ENCODE measurements at places on chromosomes 7 and 10.

DNA sequence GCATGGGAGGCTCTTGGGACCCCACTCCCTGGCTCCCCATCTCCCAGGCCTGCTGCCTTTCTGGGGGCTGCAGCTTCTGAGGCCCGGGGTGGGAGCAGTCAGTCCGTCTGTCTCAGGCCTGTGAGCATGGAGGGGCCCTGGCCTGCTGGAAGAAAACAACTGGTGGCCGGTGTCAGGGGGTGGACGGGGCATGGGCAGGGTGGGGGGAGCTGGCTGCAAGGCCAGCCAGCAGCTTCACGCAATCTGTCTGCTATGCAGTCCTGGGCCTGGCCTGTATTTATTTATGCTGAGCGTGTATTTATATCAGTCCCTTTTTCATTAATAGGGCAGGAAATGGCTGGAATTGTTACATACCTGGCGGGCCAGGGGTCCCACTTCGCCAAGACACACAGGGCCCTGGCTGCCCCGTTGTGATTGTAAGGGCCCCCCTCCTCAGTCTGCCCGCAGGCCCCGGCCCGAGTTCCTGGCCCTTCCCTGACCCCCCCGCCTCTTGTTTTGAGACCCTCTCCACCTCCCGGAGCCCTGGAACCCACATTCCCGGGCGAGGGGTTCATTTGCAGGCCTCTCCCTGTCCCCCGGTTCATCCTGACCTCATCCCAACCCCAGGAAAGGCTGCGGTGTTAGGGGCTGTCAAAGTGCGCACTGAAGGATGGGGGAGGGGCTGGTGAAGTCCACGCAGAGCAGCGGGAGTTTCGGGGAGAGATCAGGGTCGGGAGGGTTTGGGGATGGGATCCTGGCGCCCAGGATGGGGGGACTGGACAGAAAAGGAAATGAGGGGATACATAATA lies 8.2 kb downstream of the TMEM270 start:
- no peak for DNase-seq

GRCh38 chr10:34434119-34434594 lies 380.9 kb downstream of the PARD3 start:
- DNase-seq: no peak

GRCh38 chr10:124484661-124485060 lies 23.0 kb downstream of the LHPP start:
- DNase-seq: no peak

DNA sequence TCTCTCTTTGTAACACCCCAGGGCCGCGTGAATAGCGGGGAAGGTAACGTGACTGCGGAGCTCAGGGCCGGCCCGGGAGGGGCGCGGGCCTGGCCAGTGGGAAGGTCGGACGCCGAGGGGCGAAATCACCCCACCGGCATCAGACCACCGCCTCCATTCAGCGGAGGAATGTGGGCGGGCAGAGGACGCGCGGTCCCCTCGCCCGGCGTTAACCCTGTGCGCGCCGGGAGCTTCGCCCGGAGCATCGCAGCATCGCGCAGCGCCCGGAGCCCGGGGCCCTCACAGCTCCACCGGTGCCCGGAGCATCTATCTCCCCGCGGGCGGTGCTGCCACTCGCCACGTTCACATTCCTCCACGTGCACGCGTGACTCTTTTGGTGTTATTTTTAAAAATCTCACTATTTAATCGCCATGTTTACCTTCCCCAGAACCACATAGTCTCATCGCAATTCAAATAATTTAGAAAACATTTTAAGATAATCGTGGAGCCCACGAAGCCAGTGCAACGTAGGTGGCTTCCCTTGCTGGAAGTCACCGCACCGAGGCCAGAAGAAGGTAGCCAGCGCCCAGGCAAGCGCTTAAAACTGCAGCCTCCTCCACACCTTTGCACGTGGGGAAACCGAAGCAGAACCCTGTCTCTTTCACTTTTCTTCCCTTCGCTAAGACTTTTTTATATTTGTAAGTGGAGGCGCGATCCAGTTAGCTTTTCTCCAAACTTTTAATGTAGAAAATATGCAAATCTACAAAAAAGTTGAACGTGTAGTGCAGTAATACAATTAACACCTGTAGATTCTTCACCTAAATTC lies 21.8 kb downstream of the FGFBP3 start:
- DNase-seq: peak; percentile 29

GRCh38 chr7:94382746-94383145 lies 11.9 kb upstream of the COL1A2 start:
- no peak for DNase-seq

- DNase-seq: no peak
Observed at GRCh38 chr10:99623919-99624318, 3.7 kb upstream of the SLC25A28 start.

DNA sequence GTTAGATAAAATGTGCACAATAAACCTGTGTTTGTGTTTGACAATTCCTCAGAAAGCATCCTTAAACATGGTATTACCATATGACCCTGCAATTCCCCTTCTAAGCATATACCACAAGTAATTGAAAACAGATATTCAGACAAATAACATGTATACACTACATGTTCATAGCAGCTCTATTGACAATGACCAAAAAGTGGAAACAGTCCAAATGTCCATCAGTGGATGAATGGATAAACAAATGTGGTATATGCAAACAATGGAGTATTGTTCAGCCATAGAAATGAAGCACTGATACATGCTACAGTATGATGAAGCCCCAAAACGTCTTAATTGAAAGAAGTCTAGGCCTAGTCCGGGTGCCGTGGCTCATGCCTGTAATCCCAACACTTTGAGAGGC lies 280.1 kb downstream of the OTUD1 start:
- DNase-seq: no peak

DNA sequence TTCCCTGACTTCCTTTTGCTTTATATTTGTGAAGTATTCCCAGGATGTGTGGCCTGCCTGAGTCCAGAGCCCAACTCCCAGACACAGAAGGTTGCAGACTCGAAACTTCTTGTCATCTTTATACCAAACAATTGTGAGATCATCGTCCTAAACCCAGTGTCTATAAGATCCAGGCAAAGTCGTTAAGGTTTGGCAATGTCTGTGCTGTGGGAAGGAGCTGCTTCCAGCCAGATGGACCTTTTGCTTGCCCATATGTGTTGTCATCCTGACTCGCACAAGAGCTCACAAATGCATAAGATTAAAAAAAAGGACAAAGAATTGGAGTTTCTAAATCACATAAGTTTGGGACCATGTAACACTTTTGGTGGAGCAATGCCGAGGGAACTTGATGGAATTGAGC lies 37.0 kb downstream of the WNT2 start:
- DNase-seq: no peak

DNA sequence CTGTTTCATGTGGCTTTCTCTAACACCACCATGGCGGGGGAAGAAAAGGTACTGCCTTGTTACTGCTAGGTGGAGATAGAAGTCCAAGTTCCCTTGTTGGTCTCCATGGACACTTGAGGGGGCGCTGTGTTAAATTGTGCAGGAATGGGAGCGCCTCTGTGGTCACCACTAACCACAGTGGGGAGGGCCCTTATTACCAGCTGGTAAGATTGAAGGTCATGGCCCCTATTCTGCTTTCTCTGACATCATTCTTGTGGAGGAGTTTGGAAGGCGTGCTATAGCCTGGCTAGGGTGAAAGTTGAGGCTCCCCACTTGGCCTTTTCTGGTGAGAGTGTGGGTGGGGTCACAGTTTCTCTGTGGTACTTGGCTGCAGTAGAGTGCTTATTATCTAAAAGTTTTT lies 14.9 kb upstream of the MXI1 start:
- no peak for DNase-seq

DNA sequence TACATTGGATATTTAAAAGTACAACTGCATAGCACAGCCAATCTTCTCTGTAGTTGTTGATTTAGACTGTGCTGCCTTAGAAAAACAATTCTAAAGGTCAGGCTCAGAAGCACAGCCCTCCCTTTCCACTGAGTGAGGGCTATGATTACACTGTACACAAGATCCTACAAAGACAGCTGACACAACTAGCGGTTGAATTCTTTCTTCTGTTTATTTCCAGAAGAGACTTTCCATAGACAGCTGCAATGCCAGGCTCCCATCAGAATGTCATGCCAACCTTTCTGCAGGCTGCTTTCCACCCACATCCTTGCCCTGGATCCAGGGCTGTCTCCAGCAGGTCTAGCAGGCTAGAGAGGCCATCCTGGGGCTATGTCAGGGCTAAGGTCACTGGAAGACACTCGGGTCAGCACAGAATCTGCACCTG lies 39.3 kb downstream of the FAM13C start:
- no peak for DNase-seq

- no peak for DNase-seq
Observed at GRCh38 chr10:60236869-60237524, 152.7 kb downstream of the ANK3 start.

DNA sequence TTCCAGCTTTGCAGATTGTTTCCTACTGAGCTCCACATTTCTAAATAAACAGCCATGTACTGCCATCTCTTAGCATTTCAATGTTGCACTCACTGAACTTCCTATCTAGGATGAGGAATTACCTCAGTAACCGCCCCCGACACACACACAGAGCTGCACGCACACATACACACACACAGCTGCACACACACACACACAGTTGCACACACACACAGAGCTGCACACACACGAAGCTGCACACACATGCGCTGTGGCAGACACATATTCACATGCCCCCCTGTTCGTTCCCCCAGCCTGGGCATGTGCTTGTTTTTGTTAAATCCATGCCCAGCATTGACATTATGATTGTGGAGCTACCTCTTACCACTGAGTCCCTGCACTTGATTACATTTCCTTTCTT lies 39.6 kb upstream of the CNPY1 start:
- DNase-seq: no peak

GRCh38 chr10:103265717-103266329 lies 11.1 kb upstream of the INA start:
- no peak for DNase-seq

GRCh38 chr7:128809363-128809762 lies 17.6 kb downstream of the CCDC136 start:
- DNase-seq: no peak

GRCh38 chr10:71696628-71697326 lies 22.8 kb downstream of the C10orf105 start:
- peak; percentile 73 for DNase-seq

DNA sequence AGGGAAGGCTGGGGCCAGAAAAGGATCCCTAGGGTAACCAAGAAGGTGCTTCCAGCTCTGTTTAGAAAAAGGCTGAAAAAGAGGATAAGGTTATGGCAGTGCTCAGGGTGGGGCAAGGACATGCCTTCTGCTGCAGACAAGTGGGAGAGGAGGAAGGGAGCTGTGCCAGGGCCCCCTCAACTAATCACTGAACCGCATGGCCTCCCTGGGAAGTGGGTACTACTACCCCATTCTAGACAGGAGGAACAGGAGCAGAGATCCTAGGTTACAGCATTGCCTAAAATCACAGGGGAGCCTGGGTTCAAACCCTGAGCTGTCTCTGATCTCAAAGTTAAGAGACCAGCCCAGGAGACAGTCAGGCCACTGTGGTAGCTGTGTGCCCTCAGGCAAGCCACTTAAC lies 149.7 kb downstream of the GRID1 start:
- no peak for DNase-seq

DNA sequence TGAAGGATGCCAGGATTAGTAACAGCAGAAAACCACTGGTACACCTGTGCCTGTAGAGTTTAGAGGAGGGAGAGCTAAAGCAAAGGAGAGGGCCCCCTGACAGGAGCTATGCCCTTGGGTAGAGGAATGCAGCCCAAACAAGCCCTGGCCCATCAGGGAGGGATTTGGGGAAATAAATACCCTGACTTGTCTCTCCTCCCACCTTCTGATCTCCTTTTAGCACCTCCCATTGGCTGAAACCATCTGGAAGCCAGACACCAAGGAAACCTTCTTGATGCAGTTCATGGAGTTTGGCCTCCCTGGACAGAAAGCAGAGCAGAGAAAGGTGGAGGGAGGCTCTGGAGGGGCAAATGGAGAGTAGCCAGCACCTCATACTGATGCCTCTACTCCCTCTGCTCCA lies 45.3 kb downstream of the ADRA2A start:
- no peak for DNase-seq

DNA sequence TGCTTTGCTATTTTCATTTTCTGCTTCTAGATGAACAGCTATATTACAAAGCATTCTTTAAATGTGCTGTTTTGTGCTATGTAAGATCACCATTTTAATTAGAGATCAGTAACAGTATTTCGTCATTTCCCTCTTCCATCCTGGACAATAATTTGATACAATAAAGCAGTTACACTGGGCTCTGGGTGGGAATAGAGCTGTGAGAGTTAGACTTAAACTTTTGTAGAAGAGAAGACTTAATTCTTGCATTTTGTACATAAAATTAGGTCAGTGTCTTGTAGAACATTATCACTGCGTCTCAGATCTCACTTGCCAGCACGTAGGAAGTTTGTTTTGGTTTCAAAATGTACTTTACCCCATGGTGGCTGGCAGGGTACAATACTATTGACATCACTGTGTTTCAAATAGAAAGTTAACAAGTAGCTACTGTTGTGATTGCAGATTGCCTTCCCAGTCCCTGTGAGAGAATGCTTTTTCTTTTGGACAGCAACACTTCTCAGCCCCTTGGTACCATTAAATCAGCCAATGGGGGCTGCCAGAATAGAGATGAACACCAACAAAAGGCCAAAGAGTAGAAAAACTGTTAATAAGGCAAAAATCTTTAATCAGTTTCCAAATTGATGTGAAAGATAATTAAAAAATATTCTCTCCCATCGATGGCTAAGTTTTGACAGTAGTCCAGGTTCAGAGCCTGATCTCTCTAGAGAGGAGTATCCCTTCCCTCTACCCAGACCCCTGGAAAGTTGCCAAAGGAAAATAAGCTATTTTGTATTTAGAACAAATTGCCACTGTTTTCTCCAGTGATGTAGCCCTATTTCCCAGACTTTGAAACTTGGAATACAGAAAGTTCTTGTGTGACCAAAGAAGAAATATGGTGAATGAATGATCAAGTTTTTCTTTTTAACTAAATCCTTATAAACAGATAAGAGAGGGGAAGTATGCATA lies 35.1 kb downstream of the SMNDC1 start:
- DNase-seq: no peak

GRCh38 chr10:114631666-114632417 lies 26.2 kb downstream of the ABLIM1 start:
- DNase-seq: peak; percentile 36

DNA sequence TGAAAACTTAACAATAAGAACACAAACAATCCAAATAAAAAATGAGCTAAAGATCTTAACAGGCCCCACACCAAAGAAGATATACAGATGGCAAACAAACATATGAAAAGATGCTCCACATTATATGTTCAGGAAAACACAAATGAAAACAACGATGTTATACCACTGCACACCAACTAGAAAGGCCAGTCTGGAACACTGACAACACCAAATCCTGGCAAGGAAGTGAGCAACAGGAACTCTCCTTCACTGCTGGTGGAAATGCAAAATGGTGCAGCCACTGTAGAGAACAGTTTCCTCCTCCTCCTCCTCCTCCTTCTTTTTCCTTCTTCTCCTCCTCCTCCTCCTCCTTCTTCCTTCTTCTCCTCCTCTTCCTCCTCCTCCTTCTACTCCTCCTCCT lies 12.2 kb upstream of the NCAPG2 start:
- no peak for DNase-seq
